ENCODE measurements at places on chromosomes 16 and 17.

GRCh38 chr16:17416461-17417311 lies 54.1 kb downstream of the XYLT1 start:
- peak; percentile 13 for DNase-seq

- no peak for DNase-seq
These were observed 14.1 kb upstream of the DNAI2 start for GRCh38 chr17:74259667-74260524.

GRCh38 chr17:72684405-72685020 lies 408.0 kb downstream of the SLC39A11 start:
- DNase-seq, result no peak

GRCh38 chr16:21264571-21265036 lies 13.5 kb downstream of the CRYM start:
- DNase-seq, result no peak

GRCh38 chr16:69767459-69768229 lies 5.5 kb downstream of the WWP2 start:
- no peak for DNase-seq

DNA sequence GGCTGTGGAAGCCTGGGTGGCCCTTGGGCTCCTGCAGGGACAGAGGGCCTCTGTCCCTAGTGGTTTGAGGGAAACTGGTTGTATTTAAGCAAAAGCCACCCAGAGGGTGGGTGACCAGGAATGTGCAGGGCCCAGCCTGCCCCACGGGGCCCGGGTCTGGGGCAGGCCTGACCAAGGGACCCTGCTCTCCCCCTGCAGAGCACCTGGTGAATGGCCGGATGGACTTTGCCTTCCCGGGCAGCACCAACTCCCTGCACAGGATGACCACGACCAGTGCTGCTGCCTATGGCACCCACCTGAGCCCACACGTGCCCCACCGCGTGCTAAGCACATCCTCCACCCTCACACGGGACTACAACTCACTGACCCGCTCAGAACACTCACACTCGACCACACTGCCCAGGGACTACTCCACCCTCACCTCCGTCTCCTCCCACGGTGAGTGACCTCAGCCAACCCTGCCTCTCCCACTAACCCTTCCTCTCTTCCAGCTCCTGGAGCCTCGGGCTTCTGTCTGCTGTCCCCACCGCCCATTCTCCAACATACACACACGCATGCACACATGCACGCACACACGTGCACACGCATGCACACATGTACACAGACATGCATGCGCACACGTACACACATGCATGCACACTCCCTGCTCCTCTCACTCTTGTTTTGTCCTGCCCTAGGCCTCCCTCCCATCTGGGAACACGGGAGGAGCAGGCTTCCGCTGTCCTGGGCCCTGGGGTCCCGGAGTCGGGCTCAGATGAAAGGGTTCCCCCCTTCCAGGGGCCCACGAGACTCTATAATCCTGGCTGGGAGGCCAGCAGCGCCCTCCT lies 10.4 kb downstream of the GALK1 start:
- no peak for DNase-seq
